ENCODE measurements at places on chromosomes 4 and X.

DNA sequence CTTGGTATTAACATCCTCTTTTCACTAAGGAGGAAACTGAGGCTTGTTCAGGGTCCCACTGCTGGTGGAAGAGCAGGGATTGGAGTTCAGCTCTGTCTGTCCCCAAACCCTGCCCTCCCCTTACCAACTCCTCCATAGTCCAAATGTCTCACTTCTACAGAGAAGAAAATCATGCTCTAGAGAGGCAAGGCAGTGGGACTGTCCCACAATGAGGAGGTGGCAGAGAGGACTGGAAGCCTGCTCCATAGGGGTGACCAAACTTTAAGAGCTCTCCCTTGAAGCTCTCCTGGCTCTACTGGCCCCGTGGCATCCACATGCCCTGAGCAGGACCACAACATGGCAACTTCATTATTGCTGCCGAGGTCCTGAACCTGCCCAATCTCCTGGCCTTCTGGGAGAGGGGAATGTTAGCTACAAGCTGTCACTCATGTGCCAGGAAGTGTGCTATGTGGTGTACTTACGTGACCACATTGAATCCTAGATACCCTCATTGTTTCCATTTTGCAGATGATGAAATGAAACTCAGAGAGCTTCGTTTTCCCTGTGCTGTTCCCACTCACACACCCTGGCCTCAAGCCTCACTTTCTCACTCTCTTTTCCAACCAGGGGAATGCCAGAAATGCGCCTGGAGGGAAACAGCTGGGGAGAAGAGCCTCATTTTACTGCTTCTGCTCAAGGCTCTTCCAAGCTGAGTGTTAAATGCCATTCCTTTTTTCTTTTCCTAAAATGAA lies 71.5 kb downstream of the ANAPC4 start:
- DNase-seq, result no peak

GRCh38 chr4:170940043-170940724 lies 850.4 kb upstream of the AADAT start:
- DNase-seq, result no peak

DNA sequence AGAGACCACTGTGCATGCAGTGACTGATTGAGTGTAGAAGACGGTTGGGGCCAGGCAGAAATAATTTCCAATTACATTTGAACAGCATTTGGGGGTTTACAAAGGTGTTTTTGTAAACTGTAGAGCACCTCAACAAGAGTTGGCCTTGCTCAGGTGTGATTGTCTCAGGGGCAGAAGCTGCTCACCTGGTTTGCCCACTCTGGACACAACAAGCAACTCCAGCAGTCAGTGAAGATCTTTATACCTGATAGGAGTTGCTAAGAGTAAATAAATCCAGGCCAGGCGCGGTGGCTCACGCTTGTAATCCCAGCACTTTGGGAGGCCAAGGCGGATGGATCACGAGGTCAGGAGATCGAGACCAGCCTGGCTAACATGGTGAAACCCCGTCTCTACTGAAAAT lies 221.3 kb downstream of the RAB28 start:
- no peak for DNase-seq

DNA sequence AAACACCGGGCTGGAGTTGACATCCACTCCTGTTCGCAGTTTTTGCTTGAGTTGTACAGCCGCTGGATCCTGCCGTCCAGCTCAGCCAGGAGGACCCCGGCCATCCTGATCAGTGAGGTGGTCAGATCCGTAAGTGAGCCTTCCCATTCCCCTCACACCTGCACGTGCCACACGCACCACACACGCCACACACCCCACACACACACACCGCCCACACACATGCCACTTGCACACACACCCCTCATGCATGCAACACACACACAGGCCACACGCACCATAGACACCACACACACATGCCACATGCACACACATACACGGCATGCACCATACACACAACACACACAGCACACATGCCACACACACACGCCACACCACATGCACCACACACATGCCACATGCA lies 20.1 kb upstream of the MSANTD1 start:
- no peak for DNase-seq

GRCh38 chr4:112840061-112840460 lies 203.1 kb downstream of the LARP7 start:
- DNase-seq, result no peak

DNA sequence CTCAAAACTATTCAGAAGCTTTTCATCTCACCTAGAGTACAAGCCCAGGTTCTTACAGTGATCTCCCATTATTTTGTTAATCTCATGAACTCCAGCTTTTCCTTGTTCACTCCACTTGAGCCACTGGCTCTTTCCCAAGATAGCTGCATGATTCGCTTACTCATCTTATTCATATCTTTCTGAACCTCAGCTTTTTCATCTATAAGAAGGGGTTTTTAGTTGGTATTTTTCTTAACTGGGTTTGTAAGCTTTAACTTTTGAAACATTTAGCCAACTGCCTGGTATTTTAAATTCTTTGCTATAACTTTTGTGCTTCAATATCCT lies 24.0 kb downstream of the GIMD1 start:
- DNase-seq, result no peak

DNA sequence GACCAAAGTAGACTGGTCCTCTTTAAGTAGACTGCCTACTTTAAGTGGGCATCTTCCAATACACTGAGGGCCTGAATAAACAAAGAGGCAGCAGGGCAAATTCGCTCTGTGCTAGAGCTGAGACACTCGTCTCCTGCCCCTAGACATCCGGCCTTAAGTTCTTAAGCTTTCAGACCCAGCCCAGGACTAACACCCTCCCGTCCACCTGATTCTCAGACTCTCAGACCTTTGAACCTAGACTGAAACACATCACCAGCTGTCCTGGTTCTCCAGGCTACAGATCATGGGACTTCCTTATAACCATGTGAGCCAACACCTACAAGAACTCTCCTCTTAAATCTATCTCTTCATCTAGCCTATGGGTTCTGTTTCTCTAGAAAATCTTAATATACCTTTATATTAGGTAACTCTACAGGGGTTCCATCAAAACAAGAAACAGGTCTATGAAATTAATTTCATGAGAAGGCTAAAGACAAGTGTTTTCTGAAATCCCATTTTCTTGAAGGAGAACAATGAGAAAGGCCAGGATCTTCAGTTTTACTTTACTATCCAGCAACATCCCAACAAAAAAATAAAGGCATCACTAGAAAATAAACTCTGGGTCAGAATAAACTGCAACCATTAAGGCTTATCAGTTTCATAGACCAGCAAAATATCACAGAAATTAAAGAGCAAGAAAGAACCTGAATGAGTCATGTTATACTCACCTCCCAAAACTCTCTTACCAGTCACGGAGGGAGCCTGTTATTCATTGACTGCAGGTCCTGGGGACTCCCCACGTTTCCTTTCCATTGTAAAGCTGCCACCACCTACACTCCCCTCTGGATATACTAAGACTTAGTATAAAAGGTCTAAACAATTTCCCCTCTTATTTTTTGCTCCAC lies 14.8 kb downstream of the ADGRA3 start:
- no peak for DNase-seq

Measured in putamen (tissue), 1 donor.